Iris pigment epithelial cell (primary cell): ENCODE measurements at places on chromosomes 13 and 19.

DNA sequence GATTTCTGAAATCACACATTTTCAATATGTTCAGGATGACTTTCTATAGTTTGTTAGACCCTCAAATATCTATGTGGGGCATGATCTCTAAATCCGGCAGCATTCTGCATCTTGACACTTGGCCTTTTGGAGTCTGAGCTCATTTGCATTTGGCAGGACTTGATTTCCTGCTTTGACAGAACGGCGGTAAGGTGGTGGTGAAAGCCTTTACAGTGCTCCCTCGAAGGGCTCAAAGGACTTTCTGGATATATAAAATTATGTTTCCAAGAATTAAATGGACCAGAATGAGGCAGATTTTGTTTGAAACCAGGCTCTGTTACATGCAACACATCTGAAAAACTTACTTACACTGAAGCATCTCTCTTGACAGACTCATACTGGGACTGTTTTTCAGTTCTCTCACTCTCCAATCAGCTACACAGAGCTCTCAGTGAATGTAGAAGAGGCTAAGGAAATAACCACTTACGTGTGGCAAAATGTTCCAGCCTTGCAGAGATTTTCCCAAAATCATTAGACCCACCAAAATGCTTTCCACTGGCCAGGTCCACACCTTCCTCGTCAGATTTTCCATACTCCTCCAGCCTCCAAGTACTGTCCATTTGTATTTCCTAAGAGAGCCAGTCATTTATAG lies 207.2 kb downstream of the SPRY2 start:
- DNase-seq, result no peak

GRCh38 chr19:39409208-39410016 lies 2.8 kb downstream of the ZFP36 start:
- DNase-seq, result peak; percentile 74

GRCh38 chr13:21176982-21177284 lies 475 bp downstream of the MRPL57 start:
- no peak for DNase-seq

- no peak for DNase-seq
These were observed 15.0 kb downstream of the PLIN4 start for GRCh38 chr19:4503132-4503824.

DNA sequence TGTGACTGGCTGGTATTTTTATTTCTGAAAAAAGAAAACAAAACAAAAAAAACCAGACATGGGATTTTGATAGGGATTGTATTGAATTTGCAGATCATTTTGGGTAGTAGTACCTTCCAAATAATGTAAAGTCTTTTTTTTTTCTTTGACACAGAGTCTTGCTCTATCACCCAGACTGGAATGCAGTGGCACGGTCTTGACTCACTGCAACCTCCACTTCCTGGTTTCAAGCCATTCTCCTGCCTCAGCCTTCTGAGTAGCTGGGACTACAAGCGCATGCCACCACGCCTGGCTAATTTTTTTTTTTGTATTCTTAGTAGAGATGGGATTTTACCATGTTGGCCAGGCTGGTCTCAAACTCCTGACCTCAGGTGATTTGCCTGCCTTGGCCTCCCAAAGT lies 4.2 kb downstream of the ZNF101 start:
- DNase-seq, result no peak

- DNase-seq, result peak; percentile 57
These were observed 107.4 kb downstream of the KCTD12 start for GRCh38 chr13:76778853-76779252.

DNA sequence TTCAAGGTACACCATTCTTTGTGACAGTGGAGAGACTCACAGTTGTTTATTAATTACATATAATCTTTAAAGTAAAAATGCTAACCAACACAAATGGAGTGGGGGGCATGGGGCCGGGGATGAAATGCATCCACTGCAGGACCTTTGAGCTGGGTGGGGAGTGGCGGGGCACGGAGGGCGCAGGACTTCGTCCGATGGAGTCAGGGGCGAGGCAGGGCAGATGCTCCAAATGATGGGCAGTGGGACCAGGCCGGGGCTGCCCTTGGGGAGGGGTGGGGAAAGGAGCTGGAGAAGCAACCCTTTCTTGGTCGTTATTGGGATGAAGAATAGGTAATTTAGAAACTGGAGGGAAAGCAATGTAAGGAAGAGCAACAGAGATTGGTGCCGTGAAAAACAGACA lies 220.0 kb downstream of the TEX29 start:
- DNase-seq, result no peak

- no peak for DNase-seq
These were observed 146.9 kb downstream of the LMO7 start for GRCh38 chr13:75782985-75783384.

GRCh38 chr13:55345224-55345623 lies 1795.5 kb upstream of the PRR20A start:
- DNase-seq, result no peak

- DNase-seq, result peak; percentile 33
These were observed 188.5 kb downstream of the FOXO1 start for GRCh38 chr13:40477623-40478608.

DNA sequence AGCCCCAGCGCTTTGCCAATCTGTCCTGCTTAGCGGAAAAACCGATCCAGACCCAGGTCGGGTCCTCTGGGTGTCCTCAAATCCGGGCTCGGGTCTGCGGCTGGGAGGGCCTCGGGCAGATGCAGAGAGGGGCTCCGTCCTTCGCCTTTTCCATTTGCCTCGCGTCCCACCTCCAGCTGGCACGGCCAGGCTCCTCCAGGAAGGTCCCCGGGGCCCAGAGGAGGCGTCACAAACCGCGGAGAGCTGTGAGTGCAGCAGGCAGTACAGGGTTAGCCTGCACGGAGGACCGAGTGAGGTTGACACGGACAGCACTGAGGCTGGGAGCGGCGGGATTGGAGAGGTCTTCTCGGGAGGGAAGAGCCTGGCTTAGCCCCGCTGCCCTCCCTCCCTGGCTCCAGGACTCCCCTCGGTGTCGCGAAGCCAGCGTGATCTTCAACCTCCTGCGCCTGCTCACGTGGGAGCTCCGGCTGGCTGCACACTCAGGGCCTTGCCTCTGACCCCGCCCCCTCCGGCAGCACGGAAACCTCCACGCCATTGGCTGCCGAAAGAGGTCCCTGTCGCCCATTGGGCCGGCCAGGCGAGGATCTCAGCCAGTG lies 2.8 kb upstream of the IFNL2 start:
- no peak for DNase-seq

- DNase-seq, result no peak
These were observed 102.0 kb downstream of the CACNA1A start for GRCh38 chr19:13404236-13404635.

GRCh38 chr19:21848706-21849105 lies 12.7 kb upstream of the ZNF43 start:
- DNase-seq, result peak; percentile 65

GRCh38 chr13:106133025-106133424 lies 402.4 kb downstream of the EFNB2 start:
- DNase-seq, result peak; percentile 90
